ENCODE measurements at places on chromosomes 5 and 9.

- DNase-seq, result no peak
These were observed 298.2 kb upstream of the TAS2R1 start for GRCh38 chr5:9928326-9928725.

DNA sequence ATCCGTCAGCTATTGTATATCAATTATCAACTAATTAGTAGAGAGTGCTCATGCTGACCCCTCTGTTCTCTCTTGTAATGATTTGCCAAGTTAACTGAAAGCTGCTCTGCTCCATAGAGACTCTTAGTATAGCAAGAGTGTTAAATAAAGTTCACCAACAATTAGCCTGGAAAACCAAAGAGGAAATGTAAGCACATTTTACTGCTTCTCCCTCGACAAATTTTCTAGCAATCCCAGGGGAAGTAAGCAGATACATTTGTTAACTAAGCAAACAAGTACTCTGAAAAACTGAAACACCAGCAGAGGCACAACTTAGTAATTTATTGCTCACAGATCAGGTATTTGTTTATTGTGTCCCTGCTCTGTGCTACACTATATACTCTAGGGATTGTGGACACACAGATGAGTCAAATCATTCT is 162.2 kb downstream of the GLIS3 start:
- DNase-seq, result no peak

GRCh38 chr9:12955510-12956163 is 180.8 kb downstream of the LURAP1L start:
- no peak for DNase-seq

GRCh38 chr5:10459080-10460055 is 17.7 kb downstream of the ROPN1L start:
- DNase-seq, result no peak

- no peak for DNase-seq
These were observed 150.7 kb upstream of the IRX2 start for GRCh38 chr5:2902186-2902585.

DNA sequence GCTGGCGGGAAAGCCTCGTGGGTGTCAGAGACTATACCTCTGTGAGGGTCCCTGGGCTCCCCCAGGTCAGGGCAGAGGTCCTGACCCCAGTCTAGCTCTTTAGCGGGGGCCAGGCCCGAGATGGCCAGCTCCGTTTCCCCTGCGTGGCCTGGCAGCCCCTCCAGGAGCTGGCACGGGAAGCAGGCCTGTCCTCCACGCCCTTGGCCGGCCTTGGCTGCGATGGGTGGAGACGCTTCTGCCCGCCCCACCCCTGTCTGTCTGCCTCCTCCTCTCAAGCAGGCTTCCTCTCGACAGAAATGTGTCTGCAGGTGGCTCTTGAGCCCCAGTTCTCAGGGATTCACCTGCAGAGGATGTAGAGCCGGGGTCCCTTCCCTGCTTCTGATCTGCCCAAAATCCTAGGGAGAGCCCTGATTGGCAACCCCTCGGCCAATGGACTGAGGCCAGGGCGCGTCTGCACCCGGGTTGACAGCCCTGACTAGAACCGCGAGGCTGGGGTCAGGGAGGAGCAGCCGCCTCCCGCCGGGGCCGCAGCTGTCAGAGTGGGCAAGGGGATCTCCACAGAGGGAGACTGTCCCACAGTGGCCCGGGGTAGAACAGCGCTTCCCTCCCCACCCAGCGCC is 2.6 kb upstream of the GRIN1 start:
- DNase-seq, result no peak

Measured in AML-193 (cell line).